ENCODE measurements at places on chromosomes 12 and 14.

- no peak for DNase-seq
Measured at GRCh38 chr14:68908803-68909202, 70.3 kb downstream of the ACTN1 start.

- no peak for DNase-seq
Measured at GRCh38 chr12:12333407-12334366, 16.4 kb downstream of the MANSC1 start.

DNA sequence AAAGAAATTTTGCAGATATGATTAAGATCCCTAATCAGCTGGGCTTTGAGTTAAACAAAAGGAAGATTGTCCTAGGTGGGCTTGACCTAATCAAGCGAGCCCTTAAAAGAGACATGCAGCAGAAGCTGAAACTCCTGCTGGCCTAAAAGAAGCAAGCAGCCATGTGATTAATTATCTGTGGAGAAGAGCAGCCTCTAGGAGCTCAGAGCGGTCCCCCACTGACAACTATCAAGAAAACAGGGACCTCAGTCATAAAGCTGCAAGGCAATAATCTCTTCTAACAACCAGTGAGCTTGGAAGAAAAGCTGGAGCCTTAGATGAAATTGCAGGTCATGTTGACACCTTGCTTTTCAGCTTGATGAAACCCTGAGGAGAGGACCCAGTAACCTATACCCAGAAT lies 288.9 kb upstream of the CLEC14A start:
- no peak for DNase-seq

- no peak for DNase-seq
Measured at GRCh38 chr12:77800501-77800900, 30.2 kb upstream of the NAV3 start.

DNA sequence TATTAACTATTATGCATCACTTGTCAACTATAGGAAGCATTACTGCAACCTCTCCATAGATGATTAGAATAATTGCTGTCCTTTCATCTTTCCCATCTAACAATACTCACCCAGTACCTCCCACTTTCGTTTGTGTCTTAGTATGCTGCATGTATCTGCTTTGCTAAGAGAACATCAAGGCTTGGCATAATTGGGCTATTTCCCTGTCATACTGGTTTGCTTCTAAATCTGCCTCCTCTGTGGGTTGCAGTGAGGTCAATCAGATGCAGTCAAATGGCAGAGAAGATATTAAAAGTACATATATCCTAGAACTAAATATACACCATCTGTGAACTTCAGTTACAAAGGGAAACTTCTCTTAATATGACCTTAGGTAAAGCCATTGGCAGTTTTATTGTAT lies 710.8 kb downstream of the DIO2 start:
- DNase-seq, result no peak

DNA sequence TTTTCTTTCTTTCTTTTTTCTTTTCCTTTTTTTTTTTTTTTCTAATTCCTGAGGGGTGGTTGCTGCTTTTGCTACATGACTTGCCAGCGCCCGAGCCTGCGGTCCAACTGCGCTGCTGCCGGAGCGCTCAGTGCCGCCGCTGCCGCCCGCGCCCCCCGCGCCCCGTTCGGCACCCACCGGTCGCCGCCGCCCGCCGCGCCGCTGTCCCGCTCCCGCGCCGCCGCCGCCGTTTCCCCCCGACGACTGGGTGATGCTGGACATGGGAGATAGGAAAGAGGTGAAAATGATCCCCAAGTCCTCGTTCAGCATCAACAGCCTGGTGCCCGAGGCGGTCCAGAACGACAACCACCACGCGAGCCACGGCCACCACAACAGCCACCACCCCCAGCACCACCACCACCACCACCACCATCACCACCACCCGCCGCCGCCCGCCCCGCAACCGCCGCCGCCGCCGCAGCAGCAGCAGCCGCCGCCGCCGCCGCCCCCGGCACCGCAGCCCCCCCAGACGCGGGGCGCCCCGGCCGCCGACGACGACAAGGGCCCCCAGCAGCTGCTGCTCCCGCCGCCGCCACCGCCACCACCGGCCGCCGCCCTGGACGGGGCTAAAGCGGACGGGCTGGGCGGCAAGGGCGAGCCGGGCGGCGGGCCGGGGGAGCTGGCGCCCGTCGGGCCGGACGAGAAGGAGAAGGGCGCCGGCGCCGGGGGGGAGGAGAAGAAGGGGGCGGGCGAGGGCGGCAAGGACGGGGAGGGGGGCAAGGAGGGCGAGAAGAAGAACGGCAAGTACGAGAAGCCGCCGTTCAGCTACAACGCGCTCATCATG lies 654 bp downstream of the FOXG1 start:
- DNase-seq, result no peak

- no peak for DNase-seq
Measured at GRCh38 chr12:92717202-92717601, 14.4 kb downstream of the PLEKHG7 start.

DNA sequence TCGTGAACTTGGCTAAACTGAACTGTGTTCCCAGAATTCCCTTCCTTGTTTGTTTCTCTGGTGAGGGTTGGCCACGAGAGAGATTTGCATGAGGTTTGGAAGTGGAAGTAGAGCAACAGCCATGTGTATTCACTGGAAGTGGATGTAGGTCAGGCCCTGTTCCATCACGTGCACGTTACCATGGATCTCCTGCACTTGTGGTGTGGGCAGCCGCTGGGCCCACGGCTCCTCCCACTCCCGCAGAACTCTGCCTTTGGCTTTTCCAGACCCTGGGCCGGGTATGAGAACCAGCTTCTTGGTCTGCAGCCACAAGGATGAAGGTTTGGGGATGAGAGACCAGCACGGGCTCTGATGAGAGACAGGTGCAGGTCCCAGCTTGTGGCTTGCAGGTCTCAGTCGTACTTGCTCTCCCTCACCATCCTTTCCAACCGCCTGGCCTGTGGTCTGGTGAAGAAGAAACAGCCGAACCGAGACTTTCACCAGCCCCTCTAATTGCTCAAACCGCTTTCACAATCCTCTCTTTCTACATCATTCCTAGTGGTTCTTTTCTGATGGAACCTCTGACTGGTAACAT lies 94.9 kb downstream of the DUSP16 start:
- peak; percentile 62 for DNase-seq

DNA sequence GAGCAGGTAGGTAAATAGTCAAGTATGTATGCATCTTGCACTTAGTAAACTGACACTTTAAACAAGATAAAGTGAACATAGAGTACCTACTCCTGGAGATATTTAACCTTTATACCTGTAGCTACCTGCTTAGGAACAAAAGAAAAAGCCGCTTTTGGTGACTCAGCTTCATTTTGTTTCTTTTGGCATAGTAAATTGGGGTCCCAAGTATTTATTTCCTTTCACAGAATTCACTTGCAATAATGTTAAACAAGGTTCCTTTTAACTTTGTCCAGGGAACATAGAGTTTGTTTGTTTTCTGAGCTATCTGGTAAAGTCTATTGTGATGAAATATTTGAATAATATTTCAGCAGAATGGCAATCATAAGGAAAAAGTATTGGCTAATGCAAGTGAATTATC lies 20.0 kb downstream of the SLCO1B3 start:
- DNase-seq, result no peak

DNA sequence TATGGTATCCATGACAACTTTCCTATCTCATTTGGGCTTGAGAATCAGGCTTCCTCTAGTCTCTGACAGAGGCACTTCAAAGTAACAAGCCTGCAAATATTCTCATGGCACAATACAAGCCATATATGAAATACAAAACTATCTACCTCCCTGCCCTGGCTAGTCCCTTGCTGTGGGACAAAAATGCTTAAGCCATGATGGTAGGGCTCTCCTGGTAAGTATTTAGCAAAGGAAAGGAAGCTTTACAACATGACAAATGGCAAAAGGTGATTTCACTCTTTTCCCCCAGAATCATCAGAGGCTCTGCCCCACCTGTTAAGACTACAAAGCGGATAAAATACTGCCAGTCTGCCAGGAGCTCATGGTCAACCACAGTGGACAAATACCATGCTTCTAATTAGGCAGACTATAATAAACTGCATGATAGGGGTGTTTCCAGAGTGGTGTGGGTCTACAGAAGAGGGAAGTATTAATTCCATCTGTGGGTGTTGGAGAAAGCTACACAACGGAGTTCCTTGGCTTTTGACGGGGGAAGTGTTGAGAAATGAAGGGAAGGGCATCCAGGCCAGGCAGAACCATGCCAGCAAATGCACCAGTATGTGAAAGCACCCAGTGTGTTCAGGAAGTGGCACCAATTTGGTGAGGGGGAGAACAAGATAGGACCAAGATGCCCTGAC lies 92.9 kb downstream of the SPTSSA start:
- DNase-seq, result no peak

DNA sequence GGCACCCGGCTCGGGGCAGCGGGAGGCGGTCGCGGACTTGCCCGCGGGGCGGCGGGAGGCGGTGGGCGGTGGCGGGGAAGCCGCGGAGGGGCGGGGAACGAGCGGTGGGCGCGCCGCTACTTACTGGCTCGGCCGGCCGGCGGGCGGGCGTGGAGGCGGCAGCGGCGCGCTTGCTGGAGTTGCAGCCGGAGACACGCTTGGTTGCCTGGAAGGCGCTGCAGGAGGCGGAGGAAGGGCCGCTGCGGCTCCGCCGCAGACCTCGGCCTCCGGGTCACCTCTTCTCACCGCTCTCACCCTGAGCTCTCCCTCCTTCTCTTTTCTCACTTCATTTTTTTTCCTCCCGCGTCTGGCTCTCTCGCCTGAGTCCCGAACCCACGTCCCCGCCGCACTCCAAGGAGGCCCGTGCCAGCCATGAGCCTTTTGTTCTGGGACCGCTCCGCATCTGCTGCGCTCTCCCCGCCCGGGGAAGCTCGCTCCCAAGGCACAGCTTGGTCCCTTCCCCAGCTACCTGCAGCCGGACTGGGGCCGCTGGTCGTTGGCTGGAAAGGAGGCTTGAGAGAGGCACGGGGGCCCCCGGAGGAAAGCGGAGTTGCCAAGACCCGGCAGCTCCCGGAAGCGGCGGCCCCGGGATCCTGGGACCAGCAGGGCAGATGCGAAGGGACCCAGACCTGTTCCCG lies 592 bp upstream of the KCNK10 start:
- DNase-seq, result no peak

DNA sequence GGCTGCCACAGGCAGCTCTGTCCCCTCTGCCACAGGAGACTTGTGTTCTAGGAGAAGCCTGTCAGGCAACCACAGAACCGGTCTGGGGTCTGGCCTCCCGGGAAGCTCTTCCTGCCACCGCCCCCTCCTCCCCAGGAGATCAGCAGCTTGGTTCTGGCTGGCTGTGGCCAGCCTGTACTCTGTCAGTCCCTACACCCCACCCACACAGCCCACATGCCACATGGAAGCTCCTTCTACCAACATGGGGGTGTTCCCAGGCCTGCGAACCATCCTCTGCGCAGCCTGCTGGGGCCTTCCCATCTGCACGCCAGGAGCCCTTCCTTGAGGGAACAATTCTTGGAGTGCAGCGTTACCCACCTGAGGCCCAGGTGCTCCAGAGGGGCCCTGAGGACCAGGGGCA lies 16.8 kb downstream of the TMEM106C start:
- DNase-seq, result no peak

GRCh38 chr12:52207895-52208294 lies 16.1 kb upstream of the KRT80 start:
- no peak for DNase-seq

- DNase-seq, result no peak
Measured at GRCh38 chr14:104214431-104215218, 76.2 kb downstream of the KIF26A start.

DNA sequence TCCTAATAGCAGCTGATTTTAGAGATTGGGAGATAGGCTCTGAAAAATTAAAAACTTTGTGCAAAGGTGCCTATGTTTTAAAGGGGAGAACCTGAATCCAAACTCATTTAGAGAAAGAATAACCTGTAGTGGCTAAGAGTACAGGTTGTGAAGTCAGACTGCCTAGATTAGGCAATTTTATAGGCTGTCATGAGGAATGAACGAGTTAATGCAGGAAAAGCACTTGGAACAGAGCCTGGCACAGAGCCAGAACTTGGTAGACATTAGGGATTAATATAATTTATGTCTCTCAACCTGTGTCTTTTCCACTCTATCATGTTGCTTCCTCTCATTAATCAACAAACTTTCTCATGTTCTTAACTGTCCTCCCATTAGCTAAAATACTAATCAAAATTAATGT lies 98.1 kb downstream of the WIF1 start:
- no peak for DNase-seq

GRCh38 chr12:110641521-110641920 lies 27.6 kb downstream of the TCTN1 start:
- no peak for DNase-seq

DNA sequence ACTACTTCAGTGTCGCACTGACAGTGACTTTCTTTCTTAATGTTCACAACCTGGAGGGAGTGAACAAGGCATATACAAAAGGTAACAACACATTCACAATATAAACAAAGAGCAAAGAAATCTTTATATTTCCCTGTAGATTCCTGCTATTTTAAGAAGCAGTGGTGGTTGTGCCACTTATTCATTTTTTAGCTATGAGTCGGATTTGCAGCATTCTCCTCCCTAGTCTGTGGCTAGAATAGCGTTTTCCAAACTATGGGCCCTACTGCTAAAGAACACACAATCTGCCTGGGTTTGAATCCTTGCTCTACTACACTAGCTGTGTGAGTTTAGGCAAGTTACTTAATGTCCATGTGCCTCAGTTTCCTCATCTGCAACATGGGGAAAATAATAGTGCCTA lies 18.6 kb upstream of the MDM1 start:
- no peak for DNase-seq

DNA sequence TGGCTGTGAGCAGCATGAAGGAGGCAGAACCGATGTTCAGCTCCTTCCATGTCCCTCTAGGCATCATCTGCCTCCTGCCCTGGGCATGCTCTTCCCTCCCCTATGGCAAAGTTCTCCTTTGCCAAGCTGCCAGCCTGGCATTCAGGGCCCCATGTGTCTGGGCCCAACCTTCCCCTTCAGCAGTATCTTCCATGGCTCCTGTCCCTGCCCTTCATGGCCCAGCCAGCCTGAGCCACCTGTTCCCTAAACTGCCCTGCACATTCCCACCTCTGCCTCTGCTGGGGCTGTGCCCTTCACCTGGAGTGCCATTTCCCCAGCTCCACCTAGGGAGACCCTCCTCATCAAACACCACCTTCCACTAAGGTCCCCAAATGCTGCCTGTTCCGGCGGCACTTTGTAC lies 74.0 kb upstream of the TCL1A start:
- DNase-seq, result no peak

DNA sequence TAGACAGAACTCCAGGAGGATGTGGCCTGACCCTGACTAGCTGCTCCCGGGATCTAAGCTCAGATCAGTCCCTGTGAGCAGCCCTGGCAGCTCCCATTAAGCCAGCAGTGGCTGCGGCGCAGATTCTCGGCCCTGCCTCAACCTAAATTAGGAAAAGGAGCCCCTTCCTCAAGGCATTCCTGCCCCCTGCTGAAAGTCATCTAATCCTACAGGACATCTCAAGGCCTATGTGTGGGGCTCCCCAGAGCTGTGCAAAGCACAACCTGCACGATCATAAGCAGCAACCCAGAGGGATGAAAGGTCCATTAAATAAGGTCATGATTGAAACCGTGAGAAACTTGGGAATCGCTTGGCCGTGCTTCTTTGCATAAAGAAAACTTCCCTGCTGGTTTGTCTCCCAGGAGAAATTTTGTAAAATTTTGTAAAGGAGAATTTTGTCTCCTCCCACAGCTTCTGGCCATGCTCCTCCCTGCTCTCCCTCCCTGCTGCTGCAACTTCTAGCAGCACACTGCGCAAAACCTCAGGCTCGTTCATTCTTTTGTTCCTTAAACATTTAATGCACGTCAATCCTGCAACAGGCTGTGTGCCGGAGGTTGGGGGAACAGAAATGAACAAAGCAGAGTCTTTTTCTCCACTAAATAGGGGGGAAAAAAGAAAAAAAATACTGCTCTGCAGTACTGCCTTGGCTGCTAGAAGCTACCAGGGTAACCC lies 96.6 kb upstream of the SLC35F4 start:
- DNase-seq, result no peak
